ENCODE measurements at places on chromosomes 5 and 9.

DNA sequence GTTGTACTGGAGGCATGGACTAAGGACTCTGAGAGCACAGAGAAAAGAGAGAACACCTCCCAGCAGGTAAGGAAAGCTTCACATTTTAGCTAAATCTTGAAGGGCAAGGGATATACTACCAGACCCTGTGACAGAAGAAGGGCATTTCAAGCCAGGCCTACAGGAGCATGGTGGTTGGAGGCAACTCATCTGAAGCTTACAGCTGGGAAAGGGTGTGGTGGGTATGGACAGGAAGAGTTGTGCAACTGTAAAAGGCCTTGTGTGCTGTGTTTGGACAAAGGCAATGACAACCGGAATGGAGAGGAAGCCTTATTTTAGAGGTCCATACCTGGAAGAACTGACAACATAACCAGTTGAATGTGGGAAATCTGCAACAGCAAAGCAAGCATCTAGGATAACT lies 31.2 kb downstream of the NIPSNAP3B start:
- no peak for DNase-seq

GRCh38 chr5:156681265-156681664 lies 168.8 kb upstream of the PPP1R2B start:
- DNase-seq = no peak

DNA sequence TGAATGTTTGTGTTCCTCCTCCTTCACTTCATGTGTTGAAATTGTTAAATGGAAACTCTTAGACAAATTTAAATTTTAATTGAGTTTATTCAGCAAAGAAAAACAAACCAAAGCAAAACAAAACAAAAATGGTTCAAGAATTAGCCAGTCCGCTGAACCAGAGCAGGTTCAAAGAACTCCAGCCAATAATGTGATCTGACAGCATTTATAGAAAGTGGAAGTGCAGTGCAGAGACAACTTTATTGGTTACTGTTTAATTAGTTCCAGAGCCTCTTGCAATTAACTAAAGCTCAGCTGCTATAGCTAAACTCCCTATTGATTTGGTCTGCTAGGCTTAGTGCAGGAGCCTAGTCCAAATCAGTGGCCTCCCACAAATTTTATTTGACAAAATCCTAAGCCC lies 132.9 kb downstream of the RNF180 start:
- no peak for DNase-seq

- no peak for DNase-seq
Observed at GRCh38 chr5:92144824-92145223, 761.7 kb upstream of the ARRDC3 start.

DNA sequence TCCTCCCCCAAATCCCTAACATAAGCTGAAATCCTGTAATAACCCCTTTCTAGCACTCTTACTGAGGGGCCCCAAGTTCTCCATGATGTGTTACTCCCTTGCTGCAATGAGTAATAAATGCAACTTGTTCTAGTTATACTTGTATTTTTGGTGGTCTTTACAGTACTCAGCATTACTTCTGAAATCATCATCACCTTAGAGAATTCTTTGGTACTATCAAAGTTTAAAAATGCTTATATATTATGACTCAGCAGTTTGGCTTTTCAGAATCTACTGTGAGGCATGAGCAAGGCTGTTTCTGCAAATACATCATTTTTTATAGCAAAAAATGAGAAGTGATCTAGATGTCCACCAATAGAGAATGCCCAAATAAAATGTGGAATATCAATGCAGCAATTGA lies 20.7 kb upstream of the ROPN1L start:
- DNase-seq = no peak

DNA sequence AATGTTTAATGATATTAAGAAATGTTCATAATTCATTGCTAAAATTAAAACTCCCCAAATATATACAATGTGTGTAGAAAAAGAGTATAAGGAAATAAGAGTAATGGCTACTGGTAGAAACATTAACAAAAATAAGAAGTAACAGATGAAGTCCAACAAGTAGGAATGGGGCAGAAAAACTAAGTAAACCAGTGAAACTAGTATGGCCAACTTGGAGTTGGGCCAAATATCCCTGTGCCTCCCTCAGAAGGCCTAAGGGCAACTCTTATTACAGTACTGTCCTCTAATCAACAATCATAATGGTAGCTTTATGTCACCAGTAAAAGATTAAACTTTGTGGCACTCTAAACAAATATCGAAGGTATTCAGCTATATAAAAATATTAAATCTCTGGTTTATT lies 93.5 kb downstream of the SSBP2 start:
- no peak for DNase-seq

DNA sequence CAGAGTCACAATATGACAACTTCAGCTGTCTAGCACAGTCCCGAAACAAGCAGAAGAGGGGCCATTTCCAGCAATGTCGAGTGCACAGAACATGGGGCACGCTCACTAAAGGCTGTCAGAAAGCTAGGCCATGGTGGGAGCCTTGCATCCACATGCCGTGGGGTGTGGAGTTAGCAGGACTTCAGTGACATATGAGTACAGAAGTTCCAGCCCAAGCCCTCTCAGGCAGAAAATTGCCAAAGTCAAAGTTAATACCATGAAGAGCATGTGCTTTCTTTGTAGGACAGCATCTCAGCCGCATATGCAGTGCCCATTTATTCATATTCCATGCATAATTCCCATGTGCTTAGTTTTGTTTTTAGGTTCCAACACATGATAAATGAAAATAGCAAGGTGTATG lies 26.7 kb downstream of the ECM2 start:
- DNase-seq = no peak

Measured in NCI-H2171 (cell line).